ENCODE measurements at places on chromosomes 12 and 14.

DNA sequence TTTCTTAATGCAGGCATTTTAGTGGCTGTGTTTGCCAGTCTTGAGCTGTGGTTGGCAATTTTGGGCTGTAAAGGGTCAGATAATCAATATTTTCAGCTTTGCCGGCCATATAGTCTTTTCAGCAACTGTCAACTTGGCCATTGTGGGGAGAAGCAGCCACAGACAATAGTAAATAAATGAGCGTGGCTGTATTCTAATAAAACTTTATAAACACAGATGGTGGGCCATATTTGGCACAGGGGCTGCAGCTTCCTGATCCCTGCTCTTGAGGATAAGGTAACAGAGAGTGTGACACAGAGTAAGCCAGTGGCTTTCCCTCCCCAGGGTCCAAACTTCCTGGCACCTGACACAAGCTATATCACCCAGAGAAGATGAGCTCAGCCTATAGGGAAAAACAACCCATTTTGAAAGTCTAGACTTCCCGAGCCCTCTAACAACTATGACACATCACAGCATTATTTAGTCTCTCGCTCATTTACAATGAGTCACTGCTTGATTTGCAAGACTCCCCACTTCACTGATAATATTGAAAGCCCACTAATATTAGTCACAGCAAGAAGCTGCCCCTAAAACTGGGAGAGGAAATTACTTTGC lies 163.1 kb upstream of the TMPO start:
- DNase-seq, result peak; percentile 7

DNA sequence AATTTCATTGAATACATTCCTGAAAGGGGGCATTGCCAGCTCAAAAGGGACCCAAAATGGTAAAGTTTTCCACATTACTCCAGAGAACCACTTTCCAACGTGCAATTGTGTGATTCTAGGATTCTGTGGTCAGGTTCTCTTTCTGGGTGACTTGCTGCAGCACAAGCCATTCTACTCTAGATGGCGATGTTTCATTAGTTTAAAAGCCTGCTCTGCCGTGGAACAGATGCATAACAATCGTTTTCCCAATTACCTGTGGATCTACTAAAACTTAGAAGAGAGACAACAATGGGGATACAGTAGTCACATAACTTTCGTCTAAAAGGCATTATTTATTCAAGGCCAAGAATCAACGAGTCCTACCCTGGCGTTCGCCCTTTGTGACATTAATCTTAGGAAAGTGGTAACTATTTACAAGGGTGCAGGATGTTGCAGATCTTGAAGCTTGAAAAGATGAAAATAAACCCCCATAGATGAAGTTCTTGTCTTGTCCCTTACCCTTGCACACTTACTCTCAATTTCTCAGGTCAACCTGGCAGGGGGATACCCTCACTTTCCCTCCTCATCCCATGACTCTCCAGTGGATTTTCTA lies 400.9 kb downstream of the SNAPC1 start:
- peak; percentile 18 for DNase-seq

DNA sequence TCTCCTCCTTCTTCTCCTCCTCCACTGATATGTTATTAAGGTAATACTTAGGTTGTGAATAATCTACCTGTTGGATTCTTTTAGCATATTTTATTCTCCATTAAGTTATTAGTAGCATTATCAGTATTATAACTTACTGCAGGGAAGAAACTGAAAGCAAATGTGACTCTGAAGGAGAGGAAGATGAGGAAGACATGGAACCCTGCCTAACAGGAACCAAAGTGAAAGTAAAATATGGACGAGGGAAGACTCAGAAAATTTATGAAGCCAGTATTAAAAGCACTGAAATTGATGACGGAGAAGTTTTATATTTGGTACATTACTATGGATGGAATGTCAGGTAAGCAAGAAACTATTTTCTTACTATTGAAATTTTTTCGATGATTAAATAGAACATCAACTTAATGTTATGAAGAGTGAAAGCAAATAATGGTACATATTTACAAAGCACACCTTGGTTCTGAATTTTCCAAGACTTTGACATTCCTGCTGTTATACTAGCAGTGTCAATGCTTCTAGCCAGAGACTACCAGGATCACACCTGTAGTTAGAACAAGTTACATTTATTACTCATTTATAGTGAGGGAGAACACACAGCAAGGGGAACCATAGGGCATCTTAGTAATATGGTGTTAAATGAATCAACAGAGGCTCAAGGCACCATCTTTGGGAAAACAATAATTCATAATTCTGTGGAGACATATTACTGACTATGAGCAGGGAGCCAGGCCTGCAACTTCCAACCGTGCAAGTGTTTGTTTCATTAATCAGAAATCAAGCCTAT lies 42.0 kb upstream of the TOMM20L start:
- DNase-seq, result no peak

GRCh38 chr12:79298506-79298905 lies 392.3 kb downstream of the PAWR start:
- DNase-seq, result no peak

DNA sequence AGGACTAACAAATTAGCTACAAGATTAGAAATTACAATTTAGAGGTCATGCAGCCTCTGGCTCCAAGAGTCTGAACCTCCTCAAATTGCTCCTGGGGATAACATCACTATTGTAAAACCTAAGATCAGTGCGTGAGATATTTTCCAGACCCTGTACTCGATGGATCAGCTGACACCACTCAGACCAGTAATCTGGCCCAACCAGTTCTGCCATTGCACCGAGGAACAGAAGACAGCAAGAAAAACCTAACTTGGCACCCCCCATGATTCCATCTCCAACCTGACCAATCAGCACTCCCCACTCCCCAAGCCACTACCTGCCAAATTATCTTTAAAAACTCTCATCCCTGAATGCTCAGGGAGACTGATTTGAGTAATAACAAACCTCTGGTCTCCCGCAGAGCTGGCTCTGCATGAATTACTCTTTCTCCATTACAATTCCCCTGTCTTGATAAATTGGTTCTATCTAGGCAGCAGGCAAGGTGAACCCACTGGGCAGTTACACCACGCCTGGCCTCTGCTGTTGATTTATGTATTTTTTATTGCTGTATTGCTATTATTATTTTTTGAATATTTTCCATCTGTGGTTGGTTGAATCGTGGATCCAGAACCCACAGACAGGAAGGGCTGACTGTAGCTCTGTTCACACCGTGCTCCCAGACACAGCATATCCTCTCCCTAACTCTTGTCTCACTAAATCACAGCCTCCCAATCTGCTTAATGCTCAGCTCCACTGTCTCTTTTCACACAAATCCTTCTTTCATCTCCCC lies 9.2 kb downstream of the HEBP1 start:
- no peak for DNase-seq

GRCh38 chr14:61362072-61362750 lies 40.8 kb downstream of the PRKCH start:
- no peak for DNase-seq

DNA sequence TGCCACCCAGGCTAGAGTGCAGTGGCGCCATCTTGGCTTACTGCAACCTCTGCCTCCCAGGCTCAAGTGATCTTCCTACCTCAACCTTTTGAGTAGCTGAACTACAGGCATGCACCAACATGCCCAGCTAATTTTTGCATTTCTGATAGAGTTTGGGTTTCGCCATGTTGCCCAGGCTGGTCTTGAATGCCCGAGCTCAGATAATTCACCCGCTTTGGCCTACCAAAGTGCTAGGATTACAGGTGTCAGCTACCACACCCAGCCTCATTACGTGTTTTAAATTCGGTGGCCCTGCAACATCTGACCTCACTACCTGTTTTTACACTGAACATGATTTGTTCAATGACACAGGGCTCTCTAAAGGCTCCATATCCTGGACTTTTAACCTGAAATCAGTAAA lies 22.9 kb upstream of the RDH16 start:
- no peak for DNase-seq

DNA sequence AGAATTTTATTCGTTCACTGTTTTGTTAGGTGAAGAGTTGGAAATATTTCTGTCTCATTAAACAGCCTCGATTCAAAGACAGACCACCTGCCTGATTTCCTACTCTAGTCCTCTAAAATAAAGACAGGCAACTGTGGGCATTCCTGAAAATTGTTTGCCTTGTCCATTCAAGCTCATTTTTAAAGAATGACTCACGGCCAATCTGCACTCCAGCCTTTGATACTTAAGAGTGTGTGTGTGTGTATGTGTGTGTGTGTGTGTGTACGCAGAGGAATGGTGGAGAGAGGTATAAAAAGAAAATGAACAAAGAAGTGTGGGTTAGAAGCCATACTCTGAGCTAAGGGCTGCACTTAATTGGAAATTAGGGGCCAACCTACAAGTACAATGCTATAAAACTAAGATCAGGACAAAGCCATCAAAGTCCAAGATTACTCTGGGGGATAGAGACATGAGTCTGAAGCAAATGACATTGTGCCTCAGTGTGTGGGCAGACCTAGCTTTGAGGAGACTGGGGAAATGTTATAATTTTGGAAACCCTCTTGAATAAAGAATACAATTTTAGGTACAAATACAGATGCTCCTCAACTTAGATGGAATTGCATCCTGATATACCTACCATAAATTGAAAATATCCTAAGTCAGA lies 45.6 kb upstream of the SOCS2 start:
- DNase-seq, result no peak

- no peak for DNase-seq
Measured at GRCh38 chr12:72509891-72510290, 237.7 kb downstream of the TRHDE start.

GRCh38 chr12:113866496-113866895 lies 99.6 kb downstream of the RBM19 start:
- no peak for DNase-seq

DNA sequence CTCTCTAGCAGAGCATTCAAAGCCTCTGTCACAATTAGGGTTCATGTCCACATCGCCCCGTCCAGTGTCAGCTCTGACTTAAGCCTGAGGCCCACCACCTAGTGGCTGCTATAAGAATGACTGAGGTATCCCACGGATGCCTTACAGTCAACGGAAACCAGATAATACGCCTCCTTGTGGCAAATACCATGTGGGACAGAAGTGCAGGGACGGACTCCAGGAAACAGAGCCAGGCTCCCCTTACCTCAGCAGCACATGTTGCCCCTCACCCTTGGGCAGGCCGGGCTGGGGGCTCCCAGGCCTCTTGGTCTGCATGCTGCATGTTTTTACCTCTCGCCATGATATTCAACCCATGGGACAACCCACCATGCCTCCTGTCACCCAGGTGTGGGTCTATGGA lies 86.3 kb downstream of the VWF start:
- DNase-seq, result peak; percentile 67

DNA sequence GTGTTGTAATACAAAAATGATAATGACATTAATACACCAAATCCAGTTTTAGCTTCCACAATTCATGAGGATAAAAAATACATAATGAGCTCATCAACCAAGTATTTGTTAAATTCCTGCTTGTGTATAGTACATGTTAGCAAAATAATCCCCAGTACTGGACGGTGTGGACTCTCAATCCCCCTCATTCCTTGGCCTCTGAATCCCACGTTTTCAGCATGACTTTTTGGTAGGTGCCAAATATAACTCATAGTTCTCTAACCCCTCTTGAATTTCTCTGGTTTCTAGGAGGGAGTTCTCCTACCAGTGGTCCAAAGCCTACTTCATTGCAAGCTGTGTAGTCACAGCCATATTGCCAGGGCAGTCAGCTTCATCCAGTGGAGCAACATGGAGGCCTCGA lies 41.4 kb upstream of the EPS8 start:
- no peak for DNase-seq

DNA sequence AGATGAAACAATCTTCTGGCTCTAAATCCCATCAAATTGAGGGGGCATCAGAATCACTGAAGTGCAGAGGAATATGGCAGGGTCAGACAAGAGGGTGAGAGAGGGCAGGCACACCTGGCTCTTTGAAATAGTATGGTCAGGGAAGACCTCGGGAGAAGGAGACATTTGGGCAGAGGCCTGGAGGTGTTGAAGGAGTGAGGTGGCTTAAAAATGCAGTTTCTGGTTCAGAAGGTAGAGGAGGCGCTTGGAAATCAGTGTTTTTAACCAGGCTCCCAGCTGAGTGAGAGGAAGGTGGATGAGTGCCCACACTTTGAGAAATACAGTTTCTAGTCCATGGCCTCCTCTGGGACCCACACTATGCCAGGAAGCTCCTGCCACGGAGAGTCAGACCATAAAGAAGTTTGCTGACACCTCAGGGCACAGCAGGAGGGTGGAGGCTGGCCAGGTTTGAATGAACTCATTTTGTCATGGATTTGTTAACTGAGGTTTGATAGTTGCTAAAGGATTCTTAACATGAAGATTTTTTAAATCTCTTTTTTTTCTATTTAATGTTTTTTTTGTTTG lies 20.1 kb downstream of the NID2 start:
- DNase-seq, result no peak

GRCh38 chr14:75946785-75947184 lies 35.0 kb downstream of the TGFB3 start:
- no peak for DNase-seq

GRCh38 chr14:61147831-61148549 lies 133.1 kb downstream of the TMEM30B start:
- DNase-seq, result no peak

GRCh38 chr12:110778833-110779577 lies 36.3 kb upstream of the PPP1CC start:
- peak; percentile 44 for DNase-seq

DNA sequence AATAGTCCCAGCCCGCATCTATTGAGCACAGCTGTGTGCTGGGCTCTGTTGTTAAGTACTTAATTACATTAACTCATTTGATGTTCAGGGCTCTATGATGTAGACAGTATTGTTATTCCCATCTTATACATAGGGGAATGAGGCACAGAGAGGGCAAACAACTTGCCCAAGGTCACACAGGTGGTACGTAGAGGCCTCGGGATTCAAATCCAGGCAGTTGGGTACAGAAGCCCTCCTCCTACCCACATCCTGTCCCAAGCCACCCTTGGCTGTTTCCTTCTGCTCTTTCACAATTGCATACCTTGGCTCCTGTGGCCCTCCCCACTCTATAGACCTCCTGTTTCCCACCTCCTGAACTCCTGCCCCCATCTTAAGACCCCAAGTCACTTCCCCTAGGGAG lies 10.0 kb upstream of the GPR68 start:
- DNase-seq, result peak; percentile 54

- no peak for DNase-seq
Measured at GRCh38 chr14:60760644-60761364, 26.2 kb downstream of the MNAT1 start.

- DNase-seq, result no peak
Measured at GRCh38 chr12:113116875-113117274, 18.7 kb downstream of the RASAL1 start.

GRCh38 chr12:72271451-72272090 lies 599 bp upstream of the TRHDE start:
- no peak for DNase-seq

- no peak for DNase-seq
Measured at GRCh38 chr14:69676723-69677122, 65.3 kb downstream of the SUSD6 start.
